Activated naive CD4-positive, alpha-beta T cell (primary cell): ENCODE measurements at places on chromosomes 1 and 21.

DNA sequence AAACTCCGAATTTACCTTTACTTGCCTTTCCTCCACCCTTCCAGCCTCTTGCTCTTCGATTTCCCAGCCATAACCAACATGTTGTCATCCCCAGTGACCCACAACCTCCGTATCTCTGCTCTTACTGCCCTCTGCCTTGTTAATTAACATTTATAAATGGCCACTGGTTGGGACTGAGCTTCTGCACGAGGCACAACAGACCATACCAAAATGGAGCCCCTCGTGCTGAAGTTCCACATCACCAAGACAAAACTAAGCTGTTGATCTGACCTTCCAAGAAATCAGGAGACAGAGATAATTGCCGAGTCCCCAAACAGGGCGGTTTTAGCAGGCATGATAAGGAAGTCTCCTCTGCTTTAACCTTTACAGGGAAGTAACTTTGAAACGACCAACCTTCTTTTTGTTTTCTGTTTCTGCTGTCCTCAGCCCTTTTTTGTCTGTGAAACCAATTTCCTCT lies 71.9 kb downstream of the NMNAT2 start:
- no peak for DNase-seq

- no peak for DNase-seq
These were observed 511.9 kb downstream of the PTPRC start for GRCh38 chr1:199150756-199151155.

GRCh38 chr1:28036431-28036830 lies 52.0 kb downstream of the EYA3 start:
- no peak for DNase-seq

DNA sequence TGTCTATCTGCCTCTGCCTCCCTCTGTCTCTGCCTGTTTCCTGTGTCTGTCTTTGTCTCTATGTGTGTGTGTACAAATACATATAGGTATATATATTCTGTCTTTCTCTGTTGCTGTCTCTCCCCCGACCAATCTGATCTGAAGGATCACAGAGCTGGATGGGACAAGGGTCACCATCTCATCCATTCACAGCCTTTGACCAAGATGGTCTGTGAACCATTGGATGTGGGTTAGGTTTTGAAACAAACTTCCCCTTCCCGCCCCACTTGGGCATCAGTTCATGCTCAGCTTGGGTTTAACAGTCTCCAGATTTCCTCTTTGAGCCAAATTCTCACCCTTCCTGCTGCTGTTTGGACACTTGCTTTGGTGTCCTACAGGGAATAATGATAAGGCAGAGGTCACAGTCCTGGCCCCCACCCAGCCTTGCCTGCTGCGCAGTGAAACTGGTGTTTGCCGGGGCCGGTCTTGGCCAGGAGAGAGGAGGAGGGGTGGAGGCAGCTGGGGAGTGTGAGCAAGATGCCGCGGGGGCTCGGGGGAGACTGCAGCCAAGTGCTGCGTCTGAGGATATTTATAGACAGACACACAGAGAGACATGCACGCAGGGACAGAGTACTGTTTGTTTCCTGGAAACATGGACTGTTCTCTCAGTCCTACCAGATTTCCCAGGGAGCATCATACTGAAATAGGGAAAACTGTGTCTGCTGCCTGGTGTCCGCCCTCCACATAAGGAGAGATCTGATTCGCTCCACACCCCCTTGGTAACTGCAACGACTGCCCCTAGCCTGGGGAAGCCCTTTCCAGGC lies 27.0 kb upstream of the BTG2 start:
- no peak for DNase-seq

DNA sequence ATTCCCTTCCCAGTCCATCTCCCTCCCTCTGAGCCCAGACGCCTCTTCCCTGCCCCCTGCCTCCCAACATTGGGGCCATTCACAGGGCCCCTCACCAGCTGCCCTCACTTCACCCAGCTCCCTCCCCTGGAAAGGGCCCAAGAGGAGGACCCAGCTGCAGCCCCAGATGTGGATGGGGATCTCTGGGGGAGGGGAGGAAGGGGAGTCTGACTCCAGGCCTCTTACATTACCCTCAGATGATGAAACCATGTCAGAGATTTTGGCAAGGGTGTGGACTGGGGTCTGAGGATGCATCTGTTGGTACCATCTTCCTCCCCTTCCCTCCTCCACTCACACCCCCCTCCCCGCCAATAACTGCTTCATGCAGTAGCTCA lies 1.1 kb upstream of the KIF21B start:
- DNase-seq: no peak

DNA sequence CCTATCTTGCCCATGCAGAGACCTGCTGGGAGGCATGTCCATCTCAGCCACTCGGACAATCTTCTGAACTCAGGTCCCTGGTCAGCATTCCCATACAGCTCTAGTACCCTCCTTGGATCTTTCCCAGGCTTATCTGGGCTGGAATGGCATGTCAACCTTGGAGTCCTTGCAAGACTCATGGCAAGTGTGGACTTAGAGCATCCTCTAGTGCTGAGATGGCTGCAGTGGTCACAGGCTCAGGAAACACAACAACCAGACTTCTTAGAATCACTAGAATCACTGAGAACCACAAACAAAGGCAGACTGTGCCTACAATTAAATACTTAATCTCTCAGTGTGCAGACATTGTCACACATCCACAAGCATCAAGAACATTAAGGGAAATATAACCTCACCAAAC lies 73.1 kb upstream of the TSHB start:
- no peak for DNase-seq

DNA sequence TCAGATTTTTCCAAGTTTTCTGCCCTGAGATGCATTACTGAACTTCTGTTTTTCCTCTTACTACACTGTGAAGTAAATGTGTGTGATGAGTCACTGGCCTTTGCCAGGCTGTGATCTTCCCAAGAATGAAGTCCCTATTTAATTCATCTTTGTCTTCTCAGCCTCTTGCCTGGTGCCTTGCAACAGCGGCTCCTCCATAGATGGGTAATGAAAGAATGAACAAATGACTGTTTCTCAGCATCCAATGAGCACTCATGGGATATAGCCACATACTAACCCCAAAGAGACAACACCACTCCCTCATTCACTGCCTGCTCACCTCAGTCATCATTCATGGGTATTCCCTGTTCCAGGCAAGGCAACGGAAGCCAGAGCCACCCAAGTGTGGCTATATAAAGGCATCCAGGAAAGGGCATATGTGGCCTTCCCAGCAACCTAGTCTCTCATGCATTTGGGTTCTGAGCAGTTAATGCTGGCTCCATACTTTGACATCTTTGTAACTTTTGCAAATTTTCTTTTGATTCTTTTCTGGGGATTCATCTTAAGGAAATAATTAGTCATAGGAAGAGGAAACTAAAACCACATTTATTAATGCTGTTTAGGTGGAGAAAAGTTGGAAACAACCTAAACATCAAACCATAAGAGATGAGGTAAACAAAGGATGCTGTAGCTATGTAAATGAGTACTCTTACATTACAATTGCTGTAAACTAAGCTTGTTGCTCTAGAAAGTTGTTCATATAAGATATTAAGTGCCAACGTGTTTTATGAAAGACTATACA lies 71.9 kb downstream of the HIVEP3 start:
- no peak for DNase-seq

GRCh38 chr1:229224308-229224707 lies 46.6 kb upstream of the RAB4A start:
- no peak for DNase-seq

- no peak for DNase-seq
These were observed 147.7 kb upstream of the DNAH14 start for GRCh38 chr1:224781800-224782199.

DNA sequence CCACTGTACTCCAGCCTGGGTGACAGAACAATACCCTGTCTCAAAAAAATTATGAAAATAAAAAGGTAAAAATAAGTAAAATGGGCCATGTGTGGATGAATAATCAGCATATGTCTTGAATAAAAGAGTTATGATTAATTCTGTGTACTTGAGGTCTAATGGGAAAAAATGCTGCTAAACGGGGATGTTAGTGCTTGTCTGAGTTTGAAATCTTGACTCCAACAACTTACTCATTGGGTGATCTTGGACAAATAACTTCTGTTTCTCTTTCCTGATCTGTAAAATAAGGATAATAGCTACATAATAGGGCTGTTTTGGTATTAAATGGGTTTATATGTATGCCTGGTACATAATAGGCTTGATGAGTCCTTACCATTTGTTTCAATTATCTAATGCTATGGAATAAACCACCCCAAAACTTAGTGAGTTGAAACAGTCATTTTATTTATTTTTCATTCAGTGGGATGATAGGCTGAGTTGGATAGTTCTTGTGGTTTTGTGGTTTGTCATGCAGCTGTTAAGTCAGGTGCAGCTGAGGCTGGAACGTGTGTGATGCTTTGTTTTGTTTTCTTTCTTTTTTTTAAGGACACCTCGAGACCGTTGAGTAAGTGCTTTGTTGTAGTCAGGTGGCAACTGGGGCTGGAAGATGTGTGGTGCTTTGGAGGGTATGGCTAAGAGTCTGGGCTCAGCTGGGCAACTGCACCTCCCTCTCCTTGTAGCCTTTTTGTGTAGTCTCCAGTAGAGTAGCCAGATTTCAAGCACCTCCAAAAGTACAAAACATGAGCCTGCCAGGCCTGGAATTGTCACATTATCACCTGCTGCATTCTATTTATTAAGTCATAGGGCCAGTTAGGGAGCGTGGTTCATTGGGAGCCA lies 4.9 kb downstream of the MDM4 start:
- no peak for DNase-seq

GRCh38 chr1:46333300-46334029 lies 7.1 kb upstream of the NSUN4 start:
- DNase-seq: no peak
